GM06990 (cell line): ENCODE measurements at places on chromosomes 13 and 19.

DNA sequence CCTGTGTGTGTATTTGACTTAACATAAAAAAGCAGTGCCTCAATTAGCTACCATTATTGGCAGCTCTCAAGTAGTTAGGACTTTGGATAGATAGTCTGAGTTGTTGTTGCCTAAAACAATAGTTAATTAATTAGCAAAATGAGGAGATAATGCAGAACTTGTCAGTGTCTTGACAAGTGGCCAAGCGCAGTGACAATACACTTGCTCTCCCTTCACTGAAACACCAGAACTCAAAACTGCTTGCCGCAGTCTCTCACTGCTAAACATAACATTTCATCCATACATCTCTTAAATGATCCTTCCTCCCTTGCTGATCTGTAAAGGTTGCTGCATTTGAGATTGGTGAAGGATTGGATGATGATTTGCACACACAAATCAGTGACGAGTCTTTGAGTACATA lies 61.7 kb downstream of the ARHGAP35 start:
- DNase-seq: no peak

DNA sequence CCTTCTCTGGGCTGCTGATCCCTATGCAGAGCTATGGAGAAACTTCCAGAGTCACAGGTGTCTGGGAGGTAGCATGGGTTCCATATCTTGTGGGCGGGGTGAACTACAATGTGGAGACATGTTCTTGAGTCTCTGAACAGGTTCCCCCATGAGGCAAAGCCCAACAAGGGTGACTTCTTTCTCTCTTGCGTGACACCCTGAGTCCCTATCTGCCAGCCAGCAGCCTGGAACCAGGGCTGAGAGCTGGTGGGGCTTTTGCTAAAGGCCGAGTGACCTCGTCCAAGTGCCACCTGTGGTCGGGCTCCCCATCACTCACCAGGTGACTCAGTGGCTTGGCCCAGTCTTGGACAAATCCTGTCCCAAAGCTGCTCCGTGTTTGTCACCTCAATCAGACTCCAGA lies 88.0 kb upstream of the ZNF536 start:
- no peak for DNase-seq

GRCh38 chr13:63438951-63439350 lies 2023.3 kb upstream of the PCDH20 start:
- DNase-seq: no peak

DNA sequence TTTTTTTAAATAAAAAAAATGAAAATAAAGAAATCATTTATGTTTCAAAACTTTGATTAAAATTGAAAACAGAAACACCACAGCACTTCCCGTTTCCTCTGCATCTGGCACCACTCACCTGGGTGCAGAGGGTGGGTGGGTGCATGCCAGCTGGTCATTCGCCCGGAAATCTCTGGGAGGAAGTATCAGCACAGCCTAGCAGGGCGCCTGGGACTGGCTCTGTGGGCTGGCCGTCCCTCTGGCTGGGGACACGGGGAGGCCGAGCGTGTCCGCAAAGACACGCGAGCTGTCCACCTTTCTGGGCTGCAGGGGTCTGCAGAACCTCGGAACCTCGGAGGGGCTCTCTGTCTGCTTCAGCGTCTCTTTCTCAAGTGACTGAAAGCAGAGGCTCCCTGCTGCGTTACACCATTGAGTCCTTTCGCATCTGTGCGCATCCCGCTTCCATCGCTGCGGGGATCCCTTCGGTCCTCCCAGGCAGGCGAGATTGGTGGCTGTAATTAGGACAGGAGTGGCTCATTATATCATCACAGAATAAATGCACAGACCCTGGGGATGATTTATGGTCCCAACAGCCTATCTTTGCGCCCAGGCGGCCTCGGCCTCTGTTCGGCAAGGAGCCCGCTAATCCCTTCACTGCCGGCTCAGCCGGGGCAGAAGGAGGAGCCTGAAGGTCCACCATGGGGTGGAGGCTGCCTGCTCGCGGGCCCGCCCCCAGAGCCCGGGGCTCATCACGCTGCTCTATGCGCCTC lies 17.2 kb downstream of the CRTC1 start:
- peak; percentile 63 for DNase-seq

GRCh38 chr13:106738186-106738678 lies 170.3 kb upstream of the ARGLU1 start:
- no peak for DNase-seq

DNA sequence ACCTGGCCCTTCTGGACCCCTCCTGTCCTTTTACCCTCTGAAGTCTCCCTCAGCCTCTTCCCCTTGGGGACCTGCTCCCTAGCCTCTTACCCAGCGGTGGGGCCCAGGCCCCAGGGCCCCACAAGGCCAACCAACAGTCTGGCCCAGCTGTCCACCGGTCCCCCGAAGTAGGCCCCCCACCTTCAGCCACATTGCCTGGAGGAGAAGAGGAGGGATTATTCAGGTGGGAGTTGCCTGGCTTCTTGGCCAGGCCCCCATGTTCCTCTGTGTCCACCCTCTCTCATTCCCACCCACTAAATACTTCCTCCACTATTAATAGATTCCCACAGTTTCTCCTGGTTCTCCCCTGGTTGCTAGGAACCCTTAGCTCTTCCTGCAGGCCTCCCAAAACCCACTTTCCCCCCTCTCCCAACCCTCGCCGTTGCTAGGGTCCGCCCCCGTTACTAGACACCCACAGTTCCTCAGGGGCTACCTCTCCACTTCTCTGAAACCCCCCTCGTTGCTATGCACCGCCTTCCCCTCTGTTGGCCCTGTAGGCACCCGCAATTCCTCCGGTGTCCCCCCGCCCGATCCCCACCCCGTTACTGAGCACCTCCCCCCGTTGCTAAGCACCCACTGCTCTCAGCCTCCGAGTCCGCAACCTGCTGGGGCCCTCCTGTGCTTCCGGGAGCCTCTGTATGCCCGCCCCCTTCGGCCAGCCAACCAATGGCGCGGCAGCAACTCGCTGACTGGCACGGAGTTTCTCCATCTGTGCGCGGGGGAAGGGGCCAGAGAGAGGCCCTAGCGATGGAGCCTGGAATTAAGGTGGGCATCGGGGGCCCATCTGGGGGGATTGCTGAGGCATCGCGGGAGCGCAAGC lies 2.0 kb downstream of the COQ8B start:
- peak; percentile 92 for DNase-seq

DNA sequence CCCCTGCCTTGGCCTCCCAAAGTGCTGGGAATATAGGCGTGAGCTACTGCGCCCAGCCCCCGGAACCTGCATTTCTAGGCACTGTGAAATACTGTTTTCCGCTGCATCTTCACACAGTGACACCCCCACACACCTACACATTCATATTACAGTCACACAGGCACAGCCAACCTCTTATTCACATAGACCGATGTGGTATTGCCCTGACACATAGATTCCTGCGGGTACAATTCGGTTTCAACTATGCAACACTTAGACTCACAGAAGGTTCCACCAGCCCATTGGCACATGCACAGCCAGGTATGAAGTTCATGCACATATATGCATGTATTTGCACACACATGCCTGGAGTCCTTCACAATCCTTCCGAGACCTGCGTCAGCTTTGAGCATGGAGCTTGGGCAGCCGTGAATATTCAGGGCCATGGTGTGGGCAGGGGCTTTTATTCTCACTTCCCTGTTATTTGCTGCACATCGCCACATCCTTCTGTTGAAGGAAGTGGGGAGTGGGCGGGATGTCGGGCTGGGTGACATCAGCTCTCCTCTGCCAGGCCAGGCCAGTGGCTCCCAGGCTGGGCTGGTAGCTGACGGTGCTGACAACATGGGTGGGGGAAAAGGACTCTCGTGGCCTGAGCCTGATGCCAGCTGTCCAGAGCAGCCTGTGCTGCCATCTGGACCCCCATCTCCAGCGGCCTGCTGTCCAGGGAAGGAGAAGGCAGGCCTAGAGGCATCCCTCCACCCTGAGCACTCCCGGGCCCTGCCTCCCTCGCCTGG lies 5.4 kb upstream of the CDC37 start:
- no peak for DNase-seq

DNA sequence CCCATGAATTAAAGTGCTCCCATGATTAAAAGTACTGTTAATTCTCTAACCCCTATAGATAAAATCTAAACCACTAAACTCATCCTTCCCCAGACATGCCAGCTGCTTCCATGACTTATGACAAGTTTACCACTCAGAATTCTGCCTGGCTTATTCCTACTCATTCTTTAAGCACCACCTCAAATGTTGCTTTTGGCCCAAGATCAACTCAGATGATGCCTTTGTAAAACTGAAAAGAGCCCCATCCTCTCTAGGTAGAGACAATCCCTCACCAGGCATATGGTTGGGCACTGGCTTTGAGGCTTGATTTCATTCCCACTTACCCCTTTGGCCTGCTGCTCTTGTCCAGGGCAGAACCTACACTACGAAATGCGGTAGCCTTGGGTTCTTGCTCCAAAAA lies 250.0 kb downstream of the DNAJC15 start:
- no peak for DNase-seq

GRCh38 chr13:84137292-84137691 lies 255.0 kb upstream of the SLITRK1 start:
- DNase-seq: no peak

GRCh38 chr13:96052656-96053002 lies 572 bp downstream of the UGGT2 start:
- DNase-seq: no peak

GRCh38 chr13:20475927-20476691 lies 49.5 kb downstream of the CRYL1 start:
- peak; percentile 73 for DNase-seq

- DNase-seq: no peak
Measured at GRCh38 chr13:91242652-91243051, 104.8 kb upstream of the MIR17HG start.
